HL-60 (cell line): ENCODE measurements at places on chromosomes 3 and 15.
A peak's percentile ranks its signal among the peaks of the same experiment; 100 is the strongest.

DNA sequence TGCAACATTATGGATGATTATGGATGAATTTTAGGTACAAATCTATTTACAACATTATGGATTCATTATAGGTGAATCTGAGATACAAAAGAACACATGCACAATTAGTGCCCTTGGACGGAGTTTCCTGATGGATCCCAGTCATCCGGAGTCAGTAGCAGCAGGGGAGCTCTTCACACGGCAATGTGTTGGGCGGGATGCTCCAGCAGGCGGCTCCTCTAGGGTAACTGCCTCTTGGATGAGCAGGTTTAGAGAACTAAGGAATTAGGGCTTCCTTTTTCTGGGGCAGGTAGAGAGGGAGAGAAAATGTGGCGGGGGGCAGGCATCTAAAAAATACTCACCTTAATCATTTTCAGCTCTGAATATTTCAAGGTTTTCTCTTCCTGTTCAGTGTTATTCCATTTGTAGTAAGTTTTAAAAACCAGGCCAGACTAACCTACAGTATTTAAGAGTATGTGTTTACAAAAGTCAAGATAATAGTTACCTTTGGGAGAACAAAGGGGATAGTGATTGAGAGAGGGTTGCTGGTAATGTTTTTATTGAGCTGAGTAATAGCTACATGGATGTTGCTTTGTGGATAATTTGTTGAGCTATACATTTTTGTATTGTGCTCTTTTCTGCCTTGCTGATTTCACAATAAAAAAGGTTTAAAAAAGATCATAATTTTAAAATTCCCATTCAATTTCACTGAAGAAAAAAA lies 27.4 kb upstream of the GOLM2 start:
- no peak for DNase-seq

GRCh38 chr3:127709320-127710060 lies 36.7 kb downstream of the ABTB1 start:
- DNase-seq: no peak

DNA sequence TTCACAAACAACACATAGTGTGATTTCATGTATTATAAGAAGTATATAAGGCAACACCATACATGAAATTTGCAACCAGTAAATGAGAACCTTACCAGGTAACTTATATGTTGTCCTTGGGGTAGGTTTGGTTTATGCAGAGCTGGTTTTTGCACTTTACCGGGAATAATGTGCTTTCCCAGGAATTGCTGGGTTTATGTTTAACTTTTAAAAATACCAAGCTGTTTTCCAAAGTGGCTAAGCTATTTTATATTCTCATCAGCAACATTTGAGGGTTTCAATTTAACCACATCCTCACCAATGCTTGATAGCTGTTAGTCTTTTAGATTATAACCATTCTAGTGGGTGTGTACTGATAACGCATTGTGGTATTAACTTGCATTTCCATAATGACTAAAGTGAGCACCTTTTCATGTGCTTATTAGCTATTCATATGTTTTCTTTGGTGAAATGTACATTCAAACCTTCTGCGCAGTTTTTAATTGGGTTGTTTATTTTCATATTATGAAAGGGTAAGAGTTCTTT lies 71.6 kb downstream of the KY start:
- no peak for DNase-seq

GRCh38 chr3:3648988-3649679 lies 150.1 kb upstream of the LRRN1 start:
- no peak for DNase-seq

GRCh38 chr15:84714821-84715220 lies 1.1 kb downstream of the SEC11A start:
- DNase-seq: no peak

- no peak for DNase-seq
Measured at GRCh38 chr3:134054881-134055280, 25.2 kb upstream of the SLCO2A1 start.

DNA sequence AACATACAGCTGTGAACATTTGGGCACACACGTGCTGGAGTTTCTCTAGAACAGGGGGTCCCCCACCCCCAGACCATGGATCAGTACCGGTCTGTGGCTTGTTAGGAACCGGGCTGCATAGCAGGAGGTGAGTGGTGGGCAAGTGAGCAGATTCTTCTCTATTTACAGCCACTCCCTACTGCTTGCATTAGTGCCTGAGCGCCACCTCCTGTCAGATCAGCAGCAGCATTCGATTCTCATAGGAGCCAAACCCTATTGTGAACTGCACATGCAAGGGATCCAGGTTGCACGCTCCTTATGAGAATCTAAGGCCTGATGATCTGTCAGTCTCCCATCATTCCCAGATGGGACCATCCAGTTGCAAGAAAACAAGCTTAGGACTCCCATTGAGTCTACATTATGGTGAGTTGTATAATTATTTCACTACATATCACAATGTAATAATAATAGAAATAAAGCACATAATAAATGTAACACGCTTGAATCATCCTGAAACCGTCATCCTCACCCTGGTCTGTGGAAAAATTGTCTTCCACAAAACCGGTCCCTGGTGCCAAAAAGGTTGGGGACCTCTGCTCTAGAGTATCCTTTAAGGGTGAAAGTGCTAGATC lies 25.8 kb downstream of the CHRM5 start:
- DNase-seq: peak; percentile 32

DNA sequence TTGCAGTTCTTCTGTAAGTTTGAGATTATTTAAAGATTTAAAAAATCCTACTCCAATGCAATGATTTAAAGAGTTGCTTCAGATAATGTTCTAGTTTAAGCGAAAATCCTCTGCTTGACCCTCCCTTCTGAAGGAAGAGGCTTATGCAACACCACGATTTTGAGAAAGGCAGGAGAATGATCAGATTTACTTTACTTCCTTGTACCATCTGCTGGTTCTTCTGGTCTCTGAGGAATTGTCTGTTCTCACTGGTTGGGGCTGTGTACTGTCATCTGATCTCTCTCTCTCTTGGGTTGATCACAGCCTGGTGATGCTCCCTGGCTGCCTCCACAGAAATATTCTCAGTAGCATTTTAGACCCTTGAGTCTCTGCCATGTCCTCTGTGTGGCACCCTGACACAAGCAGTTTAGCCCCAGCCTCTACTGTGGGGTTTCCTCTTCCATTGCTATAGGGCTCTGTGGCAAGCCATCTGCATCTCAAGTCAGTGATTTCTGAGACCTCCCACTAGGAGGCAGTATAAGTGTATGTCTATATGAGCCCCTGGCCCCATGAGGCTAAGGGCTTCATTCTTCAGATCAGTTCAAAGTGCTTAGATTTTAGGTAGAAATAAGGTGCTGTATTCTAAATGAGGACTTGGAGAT lies 50.8 kb upstream of the PLAAT1 start:
- DNase-seq: no peak

DNA sequence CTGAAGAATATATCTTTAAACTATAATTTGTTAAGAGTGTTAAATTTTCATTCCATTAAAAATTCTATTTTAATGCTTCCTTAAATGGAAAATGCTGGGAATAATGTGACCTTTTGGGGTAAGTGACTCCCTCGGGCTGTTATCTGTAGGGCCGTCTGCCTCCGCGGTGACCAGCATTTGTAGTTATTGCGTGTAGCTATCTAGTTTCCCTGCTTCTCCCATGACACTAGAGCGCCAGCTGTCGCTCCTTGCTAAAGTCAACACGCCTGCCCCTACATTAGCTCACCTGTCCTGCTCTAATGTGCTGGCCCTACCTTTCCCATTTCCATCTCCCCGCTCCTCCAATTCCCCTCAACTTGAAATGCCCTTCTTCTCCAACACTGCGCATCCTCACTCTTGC lies 12.4 kb upstream of the CHRM5 start:
- DNase-seq: no peak

- DNase-seq: no peak
Measured at GRCh38 chr15:66027268-66027805, 158.0 kb downstream of the RAB11A start.

DNA sequence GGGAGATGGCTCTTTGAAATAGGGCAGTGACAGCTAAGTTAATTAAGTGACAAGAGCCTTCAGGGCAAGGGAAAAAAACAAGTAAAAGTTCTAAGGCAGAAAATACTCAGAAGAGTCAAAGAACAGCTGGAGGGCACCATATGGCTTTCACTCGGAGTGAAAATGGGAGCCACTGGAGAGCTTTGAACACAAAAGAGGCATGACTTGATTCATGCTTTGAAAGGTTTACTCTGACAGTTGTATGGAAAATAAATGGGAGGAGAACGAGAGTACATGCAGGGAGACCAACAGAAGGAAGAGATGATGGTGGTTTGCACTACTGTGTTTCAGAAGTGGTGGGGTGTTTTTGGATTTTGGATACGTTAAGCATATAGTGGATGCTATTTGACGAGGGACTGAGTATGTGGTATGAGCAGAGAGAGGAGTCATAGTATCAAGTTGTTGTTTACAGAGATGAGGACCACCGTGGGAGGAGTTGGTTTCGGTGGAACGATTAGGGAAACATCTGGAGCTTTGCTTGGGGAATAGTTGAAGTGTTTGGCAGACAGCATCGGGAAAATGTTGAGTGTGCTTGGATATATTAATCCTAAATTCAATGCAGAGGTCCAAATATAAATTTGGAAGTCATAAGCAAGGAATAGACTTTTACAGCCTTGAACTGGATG lies 411.5 kb downstream of the GABRG3 start:
- no peak for DNase-seq

DNA sequence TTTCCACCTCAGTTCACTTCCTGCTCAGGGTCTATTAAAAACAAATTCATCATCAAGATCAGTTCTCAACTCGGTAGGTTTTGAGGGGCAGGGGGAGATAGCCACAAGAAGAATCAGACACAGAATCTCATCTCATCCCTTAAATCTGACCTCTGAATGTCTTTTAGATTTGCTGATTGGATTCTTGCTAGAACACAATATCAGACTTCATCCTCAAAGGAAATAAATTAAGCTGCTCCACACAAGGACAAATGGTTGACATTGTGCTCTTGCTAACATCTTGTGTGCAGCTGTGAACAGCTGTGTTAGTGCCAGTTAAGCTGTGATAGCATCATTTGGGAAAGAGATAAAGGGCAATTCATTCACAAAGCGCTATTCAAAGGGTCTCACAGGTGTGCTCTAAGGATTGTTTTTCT lies 184.0 kb upstream of the ADAMTS9 start:
- DNase-seq: no peak

DNA sequence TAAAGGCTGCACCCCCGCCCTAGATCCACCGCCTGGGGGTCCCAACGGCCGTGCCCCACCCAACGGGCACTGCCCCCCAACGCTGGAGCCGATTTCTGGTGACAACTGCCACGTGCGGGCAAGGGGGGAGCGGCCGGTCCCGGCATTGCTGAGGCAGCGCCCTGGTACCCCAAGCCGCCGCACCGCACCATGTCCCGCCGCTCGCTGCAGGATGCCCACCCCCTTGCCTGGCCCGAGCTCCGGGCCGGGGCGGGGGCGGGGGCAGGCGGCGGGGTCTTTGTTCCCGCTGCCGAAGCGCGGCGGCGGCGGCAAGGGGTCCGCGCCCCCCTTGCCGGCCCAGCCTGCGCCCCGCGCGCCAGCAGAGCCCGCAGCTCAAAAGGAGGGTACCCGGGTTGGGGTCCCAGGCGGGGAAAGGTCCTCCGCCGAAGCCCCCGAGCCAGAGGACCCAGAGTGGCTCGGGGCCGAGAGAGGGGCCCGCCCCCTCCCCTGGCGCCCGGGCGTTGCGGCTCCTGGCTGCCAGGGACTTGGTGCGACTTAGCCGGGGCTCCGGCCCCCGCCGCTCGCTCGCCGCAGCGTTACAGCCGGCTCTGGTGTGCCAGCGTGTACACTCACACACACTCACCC lies 678 bp downstream of the SEMA7A start:
- no peak for DNase-seq

DNA sequence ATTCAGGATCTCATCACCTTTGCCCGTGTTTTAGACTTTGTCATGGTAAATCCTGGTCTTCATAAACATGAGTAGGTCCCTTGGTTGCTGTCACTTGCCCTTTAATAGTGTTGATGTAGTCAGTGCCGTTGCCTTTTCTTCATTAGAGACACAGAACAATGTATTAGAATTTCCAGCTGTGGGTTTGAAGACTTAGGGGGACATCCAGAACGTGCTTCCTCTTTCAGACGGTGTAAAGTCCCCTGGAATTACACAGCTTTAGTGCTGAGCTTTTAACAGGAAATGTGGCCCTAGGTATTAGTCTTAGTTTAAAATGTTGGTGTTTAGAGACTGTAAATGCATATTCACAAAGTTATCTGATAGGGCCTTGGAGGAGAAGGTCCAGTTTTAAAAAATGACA lies 8.8 kb upstream of the LRCH3 start:
- no peak for DNase-seq

DNA sequence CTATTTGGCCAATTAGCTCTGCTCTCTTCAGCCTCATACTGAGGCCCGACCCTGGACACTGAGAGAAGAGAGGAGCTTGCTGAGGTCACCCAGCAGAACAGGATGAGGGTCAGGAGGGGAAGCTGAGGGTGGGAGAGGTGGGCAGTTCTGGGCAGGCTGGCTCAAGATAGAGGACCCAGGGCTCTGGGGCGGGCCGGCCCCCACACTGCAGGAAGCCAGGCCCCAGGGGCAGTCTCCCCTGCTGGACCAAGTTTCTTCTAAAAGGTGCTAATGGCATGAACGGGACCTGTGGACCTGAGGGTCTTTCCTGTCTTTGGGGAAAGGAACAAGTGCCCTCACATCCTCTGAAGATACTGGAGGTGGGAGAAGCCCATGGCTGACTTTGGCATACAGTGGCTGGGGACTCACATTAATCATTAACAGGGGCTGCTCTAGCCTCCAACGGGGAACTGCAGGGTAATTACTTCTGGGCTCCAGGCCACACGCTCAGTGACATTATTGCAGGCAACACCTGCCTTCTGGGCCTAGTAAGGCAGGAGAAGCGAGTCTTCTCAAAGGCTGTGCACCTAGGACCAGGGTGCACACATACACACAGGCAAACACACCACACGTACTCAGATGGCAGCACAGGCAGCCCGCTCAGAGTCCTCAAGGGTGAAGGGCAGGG lies 10.6 kb downstream of the HCN4 start:
- DNase-seq: no peak
